ENCODE measurements at places on chromosomes 5 and 9.

DNA sequence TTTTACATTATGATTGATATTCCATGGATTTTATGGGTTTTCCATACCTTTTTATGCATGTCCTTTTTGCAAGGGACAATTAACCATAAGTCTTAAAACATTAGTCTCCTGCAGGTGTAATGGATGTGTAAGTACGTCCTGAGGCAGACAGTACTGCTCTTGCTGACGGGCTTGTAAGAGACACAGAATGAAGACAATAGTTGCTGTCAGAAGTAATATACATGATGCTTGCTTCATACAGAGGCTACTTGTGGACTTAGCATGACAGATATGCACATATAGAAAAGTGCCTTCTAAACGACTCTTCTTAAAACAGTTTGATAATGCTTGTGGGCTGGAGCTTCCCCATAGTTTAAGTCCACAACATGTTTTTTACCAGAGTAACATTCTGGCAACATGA is 182.7 kb downstream of the SPATA31D1 start:
- no peak for DNase-seq

GRCh38 chr5:136058039-136058971 is 29.5 kb downstream of the TGFBI start:
- peak; percentile 99 for DNase-seq

DNA sequence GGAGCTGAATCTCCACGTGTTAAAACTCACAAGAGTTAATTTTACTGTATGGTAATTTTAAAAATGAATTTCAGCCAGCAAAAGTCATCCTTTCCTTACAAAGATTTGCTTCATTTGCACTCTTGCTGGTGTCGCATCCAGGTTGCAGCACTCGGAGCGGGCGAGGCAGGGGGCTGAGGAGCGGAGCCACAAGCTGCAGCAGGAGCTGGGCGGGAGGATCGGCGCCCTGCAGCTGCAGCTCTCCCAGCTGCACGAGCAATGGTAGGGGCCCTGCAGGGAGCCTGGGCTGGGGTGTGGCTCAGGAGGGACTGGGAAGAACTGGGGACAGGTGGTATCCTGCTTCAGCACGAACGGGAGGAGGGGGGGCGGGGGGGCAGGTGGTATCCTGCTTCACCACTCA is 27.1 kb downstream of the HNRNPH1 start:
- no peak for DNase-seq

DNA sequence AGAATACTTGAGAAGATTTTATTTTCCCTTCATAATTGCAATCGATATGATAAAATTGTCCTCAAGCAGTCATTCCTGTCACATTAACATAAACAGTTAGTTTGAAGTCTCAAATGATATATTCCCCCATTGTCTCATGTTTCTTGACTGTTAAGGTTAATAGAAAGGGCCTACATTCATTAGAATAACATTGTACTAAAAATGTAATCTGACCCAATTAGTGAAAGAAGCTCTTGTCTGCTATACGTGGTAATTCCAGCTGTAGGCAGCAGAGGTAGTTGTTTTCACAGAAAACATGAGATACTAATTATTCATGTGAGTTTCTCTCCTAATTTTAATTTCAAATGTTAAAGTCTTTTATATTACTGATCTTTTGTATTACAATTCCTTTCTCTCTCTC is 25.9 kb upstream of the AP3B1 start:
- peak; percentile 59 for DNase-seq

- DNase-seq, result no peak
These were observed 13.4 kb downstream of the NCS1 start for GRCh38 chr9:130185490-130186031.

GRCh38 chr9:120446671-120447070 is 133.3 kb downstream of the CDK5RAP2 start:
- no peak for DNase-seq

GRCh38 chr5:80308526-80308925 is 11.3 kb upstream of the SPZ1 start:
- no peak for DNase-seq

DNA sequence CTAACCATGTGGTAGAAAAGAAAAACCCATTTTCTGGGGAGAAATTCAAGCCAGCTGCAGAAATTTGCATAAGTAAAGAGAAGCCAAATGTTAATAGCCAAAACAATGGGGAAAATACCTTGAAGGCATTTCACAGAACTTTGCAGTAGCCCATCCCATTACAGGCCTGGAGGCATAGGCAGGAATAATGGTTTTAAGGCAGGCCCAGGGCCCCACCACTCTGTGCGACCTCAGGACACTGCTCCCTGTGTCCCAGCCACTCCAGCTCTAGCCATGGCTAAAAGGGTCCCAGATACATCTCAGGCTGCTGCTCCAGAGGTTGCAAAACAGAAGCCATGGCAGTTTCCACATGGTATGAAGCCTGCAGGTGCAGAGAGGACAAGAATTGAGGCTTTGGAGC is 253.3 kb downstream of the CTNND2 start:
- no peak for DNase-seq

DNA sequence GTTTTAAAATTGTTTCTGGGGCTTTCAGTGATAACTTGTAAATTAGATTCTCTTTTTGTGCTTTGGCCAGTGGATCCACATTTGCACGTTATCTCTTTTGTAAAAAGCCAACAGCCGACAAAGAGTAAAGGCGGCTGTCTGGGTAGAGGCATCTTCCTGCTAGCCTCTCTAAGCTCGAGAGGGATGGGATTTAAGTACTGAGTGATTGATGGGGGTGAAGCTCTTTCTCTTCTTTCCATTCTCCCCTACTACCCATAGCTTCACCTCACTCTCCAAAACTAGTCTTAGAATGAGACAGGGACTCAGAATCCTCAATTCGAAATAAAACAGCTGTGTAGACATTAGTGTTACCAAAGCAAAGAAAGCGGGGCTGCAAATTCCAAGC is 3.4 kb downstream of the PBX3 start:
- no peak for DNase-seq

GRCh38 chr5:134053840-134054338 is 49.1 kb upstream of the VDAC1 start:
- no peak for DNase-seq

- no peak for DNase-seq
These were observed 272.6 kb downstream of the ATPSCKMT start for GRCh38 chr5:9977070-9977469.

GRCh38 chr5:131316026-131316425 is 52.2 kb downstream of the CDC42SE2 start:
- no peak for DNase-seq

GRCh38 chr5:19855031-19855430 is 133.0 kb downstream of the CDH18 start:
- DNase-seq, result no peak

GRCh38 chr5:113759505-113759904 is 246.0 kb downstream of the YTHDC2 start:
- no peak for DNase-seq

GRCh38 chr5:3121813-3122212 is 370.3 kb upstream of the IRX2 start:
- no peak for DNase-seq

- no peak for DNase-seq
These were observed 25.3 kb downstream of the DENND4C start for GRCh38 chr9:19255821-19256220.

- no peak for DNase-seq
These were observed 89.2 kb upstream of the GRHPR start for GRCh38 chr9:37333288-37333687.

DNA sequence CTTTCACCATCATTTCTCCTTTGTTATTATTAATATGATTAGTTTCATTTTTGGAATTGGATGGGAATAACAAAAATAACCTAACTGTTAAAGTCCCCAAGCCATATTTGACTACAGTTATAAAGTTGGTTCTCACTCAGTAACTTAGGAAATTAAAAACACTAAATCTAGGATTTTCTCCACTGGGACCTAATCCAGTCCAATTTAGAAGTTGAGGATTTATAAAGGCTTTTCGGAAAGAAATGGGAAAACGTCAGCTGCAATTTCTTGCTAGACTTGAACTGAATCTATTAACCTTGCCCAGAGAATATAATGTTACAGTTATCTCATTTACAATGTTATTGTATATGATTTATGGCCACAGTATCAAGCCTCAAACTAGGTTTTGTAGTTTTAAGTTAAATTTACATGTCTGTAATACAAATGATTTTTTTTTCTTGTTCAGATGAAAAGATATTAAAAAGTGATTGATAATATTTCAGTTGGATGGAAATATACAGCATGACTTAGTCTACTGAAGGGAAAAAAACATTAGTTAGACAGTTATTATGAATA is 524.3 kb upstream of the GRAMD2B start:
- no peak for DNase-seq

DNA sequence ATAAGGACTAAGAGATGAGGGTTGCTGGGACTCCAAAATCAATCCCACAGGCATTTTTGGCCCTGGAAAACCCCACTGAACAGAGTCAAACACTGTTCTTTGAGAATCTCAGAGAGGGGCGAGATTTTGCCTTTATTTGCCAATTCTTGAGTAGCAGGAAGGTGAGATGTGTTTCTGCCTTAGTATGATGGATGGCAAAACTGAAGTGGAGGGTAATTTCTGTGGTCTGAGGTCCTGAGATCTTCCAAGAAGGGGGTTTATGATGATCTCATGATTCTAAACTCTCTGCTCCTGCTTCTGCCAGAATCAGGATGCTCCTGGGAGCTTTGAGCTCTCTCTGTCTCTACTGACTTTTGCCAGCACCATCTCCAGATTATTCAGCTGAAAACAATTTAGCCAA is 174.8 kb upstream of the CLINT1 start:
- no peak for DNase-seq

- no peak for DNase-seq
These were observed 179.3 kb downstream of the NR2F1-AS1 start for GRCh38 chr5:93401634-93402213.

Data from fibroblast of mammary gland (primary cell).